ENCODE measurements at places on chromosomes 2 and 18.

GRCh38 chr2:75288760-75289159 lies 89.4 kb upstream of the TACR1 start:
- DNase-seq: no peak

- peak; percentile 80 for DNase-seq
These were observed 30.6 kb upstream of the RND3 start for GRCh38 chr2:150517951-150518680.

- no peak for DNase-seq
These were observed 669.5 kb upstream of the REG3G start for GRCh38 chr2:78355967-78356366.

GRCh38 chr2:9975805-9976447 lies 24.4 kb downstream of the GRHL1 start:
- DNase-seq: peak; percentile 90

DNA sequence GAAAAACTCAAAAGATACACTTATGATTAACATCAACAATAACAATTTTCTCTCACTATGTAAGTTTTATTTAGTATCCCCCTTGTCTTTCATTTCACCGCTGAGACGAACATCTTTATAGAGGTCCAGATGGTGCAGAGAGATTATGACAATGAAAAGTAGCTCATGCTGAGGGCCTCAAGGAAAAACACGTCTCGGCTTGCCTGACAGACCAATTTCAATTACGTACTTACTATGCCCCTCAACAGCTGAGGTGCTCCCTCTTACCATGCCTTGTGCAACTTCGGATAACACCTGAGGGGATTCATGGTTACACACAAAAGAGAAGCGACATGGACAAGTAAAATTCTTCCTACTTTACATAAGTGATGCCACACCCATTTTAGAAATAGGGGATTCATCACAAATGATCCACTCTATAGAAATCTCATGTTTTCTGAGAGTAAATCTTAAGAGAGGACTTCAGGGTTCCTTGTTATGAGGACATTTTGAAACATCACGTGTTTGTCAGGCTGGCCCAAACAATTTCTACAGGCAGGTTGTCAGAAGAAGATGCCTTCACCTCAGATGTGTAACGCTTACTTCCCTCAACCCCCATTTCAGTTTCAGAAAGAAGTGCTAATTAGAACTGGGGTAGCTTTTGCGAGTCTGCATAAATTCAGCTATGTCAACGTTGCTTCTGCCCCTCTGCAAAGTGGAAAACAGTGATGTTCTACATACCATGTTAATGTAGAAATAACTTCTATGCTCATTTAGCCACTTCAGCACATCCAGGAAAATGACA lies 191.4 kb downstream of the NRXN1 start:
- no peak for DNase-seq

DNA sequence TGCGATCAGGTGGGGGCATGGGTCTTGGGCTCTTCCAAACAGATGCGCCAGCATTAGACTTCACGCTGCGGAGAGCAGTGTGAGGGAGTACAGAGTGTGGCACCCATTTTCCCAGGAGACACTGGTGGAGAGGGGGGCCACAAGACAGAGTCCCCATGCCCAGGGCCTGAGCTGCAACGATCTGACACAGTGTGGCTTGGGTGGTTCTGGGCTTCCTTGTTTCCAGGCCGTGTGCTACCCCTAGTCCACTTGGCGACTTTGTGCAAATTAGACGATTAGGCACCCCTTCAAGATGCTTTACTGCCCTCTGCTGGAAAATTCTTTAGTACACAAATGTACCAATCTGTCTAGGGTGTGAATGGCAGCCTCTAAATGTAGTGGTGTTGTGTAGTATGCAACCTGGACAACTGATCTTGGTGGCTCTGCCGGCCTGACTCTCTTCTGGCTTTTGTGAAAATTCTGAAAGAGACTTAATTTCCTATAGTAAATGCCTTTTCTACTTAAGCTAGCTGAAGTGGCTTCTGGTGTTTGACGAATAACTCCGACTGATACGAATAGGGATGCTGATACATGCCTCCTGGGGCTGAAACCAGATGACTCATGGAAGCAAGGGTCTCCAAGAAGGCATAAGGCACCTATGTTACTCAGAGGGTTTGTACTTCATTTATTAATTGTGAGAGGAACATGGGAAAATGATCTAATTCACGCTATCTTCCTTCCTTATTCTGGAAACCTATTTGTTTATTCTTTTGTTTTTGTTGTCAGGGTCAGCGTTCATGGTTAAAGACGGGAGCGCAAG lies 92.3 kb upstream of the SMAD2 start:
- peak; percentile 67 for DNase-seq

GRCh38 chr2:8333177-8333831 lies 348.6 kb upstream of the ID2 start:
- no peak for DNase-seq

DNA sequence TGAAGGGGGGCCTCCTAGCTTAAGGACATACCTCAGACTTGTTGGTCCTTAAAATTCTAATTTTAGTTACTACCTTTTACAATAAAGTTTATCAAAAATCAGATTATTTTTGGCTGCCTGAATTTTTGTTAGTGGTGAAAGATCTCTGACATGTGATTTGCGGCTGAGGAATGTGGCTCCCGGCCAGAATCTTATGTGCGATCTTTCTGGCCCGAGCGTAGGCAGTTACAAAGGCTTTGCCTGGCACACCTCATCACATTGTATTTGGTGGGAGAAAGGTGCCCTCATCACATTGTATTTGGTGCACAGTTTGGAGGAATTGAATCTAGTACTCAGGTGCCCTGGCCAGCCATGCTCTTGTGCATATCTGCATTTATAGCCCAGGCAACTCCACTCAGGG lies 289.1 kb downstream of the GULP1 start:
- DNase-seq: no peak

- DNase-seq: no peak
These were observed 8.3 kb downstream of the NEU4 start for GRCh38 chr2:241817126-241817820.

- DNase-seq: no peak
These were observed 518 bp upstream of the NFU1 start for GRCh38 chr2:69437751-69438154.

- DNase-seq: no peak
These were observed 988 bp upstream of the KANSL1L start for GRCh38 chr2:210172219-210172575.

DNA sequence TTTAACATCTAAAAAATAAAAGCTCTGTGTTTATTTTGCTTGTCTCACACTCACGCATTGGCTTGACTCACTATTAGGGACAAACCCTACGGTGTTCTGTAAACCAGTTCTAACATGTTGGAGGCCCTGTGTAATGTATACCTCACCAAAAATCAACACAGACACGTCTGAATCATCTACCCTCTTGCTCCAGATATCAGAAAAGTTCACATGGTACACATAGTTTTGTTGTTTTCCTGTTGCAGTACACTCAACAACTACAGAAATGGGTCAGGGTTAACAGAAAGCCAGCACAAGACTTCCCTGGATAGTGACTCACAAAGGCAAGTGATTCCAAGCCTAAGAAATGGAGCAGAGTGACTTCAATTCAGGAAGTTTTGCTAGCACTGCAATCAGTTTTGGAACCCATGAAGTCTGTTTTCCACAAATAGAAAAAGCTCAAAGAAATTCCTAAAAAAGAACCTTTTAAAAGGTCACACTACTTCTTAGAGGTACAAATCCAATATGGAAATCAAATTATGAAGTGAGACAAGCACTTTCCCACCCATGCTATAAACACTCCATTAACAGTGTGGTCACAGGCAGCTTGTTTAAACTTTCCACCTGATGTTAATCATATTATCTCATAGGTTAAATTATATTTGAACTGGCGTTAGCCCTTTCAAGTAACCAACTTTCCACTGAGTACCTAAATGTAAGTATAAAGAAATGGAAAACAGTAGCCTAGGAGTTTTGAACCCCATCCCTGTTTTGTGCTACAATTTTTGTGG lies 87.4 kb downstream of the GAREM1 start:
- peak; percentile 78 for DNase-seq

- no peak for DNase-seq
These were observed 29.2 kb downstream of the AGAP1 start for GRCh38 chr2:235523021-235523420.

DNA sequence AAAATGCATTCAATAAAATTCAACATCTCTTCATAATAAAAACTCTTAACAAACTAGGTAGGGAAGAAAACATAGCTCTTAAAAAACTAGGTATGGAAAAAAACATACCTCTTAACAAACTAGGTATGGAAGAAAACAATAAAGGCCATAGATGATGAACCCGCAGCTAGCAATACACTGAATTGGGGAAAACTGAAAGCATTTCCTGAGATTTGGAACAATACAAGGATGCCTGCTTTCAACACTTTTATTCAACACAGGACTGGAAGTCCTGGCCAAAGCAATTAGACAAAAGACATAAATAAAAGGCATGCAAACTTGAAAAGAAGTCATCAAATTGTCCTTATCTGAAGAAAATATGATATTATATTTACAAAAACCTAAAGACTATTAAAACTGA lies 67.8 kb downstream of the NCKAP1 start:
- DNase-seq: no peak

DNA sequence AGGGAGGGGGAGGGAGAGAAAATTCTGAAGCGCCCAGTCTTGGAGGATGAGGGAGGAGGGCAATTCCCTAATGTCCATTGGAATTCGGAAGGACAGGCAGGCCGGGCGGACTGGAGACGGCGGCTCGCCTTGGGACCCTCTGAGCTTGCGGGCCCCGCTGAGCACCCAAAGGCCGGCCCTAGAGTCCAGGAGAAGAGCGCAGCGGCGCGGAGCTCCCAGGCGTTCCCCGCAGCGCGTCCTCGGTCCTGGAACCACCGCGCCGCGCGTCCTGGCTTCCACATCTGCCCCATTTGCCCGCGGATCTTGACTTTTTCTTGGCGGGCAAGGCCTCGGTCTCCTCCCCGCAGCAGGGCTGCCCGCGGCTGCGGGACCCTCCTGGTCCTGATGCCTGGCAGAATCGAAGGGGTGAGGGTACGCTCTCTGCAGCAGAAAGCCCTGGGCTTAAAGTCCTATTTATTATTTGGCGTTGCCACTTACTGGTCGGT lies 675 bp upstream of the MLPH start:
- DNase-seq: peak; percentile 49

- no peak for DNase-seq
These were observed 297.5 kb upstream of the UBE2E3 start for GRCh38 chr2:180682871-180683270.

DNA sequence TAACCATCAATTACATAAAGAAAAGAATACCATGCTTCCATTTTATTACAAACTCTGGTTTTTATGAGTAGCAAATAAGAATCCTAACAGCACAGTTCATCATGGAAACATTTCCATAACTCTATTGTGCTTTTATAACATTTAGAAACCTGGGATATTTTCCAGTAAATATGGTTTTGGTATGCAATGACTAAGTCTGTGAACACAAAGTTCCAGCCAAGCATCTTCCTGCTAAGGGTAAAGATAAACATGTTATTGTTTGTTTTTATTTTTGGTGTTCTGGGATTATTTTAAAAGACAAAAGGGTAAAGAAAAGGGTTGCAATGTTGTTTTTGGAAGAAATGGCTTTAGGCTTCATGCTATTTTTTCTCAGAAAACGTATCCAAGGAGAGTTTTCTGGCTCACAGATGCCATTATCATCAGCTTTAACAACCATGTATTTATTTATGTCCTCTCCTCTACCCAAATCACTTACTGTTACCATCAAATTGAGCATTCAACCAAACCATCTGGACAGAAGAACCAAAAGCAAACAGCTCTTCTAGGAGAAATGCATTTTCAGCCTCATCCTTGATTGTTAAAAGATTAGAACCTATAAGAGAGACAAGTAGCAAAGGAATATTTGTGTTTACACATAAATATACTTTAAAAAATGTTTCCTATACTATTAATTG lies 116.0 kb downstream of the PLA2R1 start:
- peak; percentile 81 for DNase-seq

- peak; percentile 74 for DNase-seq
These were observed 244.1 kb downstream of the LPIN1 start for GRCh38 chr2:11990576-11990975.

DNA sequence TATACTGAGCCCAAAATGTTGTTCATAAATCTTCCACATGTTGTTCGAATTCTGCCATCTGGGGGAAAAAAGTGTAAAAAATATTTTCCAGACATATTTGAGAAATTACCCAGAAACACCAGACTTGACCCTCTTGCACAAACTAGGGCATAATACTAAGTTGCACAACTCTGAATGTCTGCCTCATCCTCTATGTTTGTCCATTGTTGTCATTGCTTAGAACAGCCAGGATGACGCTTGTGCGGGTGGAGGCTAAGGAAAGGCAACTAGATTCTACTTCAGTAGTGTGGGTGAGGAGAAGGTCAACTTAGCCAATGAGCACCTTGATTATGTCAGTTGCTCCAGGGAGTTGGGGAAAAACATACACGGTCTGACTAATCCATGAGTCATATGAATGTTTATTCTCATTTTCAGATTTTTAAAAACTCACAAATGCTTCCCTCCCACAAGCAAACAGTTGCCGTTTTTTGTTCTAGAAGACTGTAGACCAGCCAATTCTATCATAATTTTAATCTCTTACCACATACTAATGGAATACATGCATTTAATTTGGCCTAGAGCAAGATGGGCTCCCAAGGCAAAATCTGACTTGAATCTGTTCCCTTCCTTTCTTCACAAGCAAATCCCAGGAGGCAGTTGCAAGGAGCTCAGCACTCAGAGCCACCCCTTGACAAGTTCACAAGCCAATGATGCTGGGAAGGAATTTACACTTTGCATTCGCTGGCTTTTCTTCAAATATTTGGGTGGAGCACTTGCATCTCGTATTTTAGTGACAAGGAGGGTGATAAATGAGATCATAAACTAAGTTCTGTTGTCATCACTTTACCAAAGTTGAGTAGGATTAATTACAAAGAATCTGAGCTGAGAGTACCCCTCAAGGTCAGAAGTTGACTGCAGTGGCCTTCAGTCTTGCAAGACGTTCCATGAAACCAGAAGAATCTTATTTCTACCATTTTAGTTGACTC lies 163.2 kb upstream of the TWIST2 start:
- DNase-seq: peak; percentile 99

DNA sequence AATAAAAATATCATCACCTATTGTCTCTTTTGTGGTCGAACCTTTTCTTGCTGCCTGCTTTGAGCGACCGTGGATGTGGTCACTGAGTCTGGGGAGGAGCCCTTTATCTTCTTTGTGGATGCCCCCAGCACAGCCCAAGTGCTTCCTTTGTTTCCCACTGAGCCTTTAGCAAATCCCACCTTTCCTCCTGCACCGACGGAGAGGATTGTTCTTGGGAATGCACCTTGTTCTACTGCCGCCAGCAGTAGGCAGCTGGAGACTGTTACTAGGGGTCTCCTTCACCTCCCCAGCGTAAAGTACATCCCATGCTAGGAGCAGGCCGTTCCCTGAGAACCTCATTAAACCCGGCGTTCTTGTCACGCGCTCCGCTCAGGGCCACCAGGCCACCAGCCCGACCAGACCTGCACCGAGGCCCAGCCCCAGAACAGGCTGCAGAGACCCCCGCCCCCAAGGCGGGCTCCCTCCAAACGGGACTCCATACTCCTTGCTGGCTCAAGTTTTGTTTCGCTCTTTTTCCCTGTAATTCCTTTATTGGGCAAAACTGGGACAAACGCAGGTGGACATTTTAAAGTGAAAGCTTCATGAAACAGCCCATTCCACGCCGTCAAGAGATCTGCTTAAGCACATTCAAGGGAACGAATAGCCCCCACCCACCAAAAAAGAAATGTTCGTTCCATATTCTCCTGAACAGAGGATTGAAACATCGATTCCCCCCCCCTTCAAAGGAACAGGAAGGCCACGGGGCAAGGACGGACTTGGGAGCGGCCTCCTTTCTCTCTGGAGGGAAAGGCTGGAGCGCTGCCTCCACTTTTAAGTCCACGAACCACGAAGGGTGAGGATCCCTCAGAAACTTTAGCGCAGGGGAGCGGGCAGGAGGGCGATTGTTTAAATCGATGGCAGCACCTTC lies 1.1 kb upstream of the MAT2A start:
- DNase-seq: peak; percentile 64
